Fibroblast of skin of right biceps (primary cell): ENCODE measurements at places on chromosomes 6 and 20.

DNA sequence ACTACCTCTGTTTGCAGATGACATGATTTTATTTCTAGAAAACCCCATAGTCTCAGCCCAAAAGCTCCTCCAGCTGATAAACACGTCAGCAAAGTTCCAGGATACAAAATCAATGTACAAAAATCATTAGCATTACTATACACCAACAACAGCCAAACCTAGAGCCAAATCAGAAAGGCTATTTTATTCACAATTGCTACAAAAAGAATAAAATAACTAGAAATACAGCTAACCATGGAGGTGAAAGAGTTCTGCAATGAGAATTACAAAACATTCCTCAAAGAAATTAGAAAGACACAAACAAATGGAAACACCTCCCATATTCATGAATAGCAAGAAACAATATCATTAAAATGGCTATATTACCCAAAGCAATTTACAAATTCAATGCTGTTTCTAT, 65.6 kb upstream of the HTR1E start:
- DNase-seq, result no peak

DNA sequence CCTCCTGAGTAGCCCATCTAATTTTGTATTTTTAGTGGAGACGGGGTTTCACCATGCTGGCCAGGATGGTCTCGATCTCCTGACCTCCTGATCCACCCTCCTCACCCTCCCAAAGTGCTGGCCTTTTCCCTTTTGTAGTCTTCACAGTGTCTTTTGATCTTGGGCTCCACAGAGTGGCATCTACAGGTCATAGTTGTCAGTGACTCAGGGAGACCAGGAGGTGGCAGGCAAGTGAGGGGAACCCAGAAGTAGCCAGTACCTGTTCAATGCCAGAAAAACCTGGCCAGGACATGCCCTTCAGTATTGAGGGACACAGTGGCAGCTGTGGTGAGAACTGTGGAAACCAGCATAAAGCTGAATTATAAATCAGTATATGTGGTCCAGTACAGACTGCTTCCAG, 19.6 kb downstream of the RPP21 start:
- DNase-seq, result no peak

DNA sequence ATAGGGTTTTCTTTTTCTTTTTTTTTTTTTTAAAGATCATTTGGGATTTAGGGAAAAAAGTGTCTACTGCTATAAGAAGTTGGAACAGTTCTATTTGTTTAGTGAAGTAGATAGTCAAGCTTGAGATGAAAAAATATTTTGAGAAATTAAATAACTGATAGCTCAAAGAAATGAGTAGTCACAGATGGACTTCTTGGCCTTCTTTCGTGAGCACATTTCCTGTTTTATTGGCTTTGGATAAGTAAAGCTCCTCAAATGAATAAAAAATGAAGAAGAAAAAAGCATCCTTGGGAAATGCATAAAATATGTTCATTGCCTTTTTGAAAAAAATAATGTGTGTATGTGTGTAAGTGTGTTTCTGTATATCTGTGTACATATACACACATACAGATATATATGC, 515.9 kb downstream of the GRIK2 start:
- DNase-seq, result no peak

DNA sequence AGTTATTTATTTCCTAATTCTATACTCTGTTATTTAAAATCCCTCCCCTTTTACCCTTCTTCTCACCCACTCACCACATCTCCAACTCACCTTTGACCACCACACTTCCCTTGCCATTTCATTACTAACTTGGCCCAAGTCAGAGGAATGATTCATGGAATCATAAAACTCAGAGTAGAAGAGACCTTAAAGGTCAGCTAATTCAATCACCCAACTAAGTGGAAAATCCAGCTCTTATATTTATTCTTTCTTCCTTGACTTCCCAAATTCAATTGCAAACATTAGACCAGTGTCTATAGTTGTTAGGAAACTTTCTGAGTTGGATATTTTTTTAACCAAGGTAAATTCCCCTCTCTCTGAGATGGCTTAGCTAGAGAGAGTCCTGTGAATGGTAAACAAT, 26.5 kb upstream of the HEY2 start:
- DNase-seq, result no peak

GRCh38 chr6:145772846-145773245, 37.5 kb upstream of the EPM2A start:
- no peak for DNase-seq

- peak; percentile 25 for DNase-seq
These were observed 33.2 kb downstream of the BFSP1 start for GRCh38 chr20:17497821-17498580.

DNA sequence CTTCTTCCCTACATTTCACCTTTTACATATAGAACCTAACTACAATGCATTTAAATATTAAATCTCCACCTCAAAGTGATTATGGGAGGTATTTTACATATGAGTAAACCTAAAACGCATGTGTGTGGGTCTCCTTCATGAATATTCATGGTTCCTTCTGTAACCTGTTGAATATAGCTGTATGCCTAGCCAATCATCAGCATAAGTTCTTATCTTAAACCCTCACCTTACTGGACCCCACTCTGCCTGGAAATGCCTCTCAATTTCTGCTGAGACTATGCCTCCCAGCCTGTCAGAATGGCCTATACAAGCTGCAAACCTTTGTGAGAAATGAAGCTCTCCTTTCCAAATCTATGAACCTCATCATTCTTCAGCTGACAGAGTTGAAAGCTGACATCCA, 21.3 kb downstream of the CEP85L start:
- DNase-seq, result no peak

DNA sequence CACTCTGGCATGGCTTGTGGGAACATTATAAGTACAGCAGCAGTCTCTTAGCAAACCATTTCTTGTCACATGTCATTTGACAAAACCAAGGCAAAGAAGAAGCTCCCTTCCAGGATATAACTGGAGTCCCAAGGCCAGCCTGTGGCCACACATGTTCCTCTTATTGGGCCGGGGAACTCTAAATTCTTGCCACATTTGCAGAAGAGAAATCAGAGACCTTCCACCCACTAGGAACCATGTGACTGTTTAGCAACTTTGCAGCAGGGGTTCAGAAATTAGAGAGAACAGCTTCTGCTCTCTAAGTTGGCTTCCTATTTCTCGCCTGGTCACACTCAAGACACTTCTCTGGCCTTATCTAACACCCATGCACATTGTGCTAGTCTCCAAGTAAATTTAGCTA, 20.4 kb upstream of the MEP1A start:
- no peak for DNase-seq

DNA sequence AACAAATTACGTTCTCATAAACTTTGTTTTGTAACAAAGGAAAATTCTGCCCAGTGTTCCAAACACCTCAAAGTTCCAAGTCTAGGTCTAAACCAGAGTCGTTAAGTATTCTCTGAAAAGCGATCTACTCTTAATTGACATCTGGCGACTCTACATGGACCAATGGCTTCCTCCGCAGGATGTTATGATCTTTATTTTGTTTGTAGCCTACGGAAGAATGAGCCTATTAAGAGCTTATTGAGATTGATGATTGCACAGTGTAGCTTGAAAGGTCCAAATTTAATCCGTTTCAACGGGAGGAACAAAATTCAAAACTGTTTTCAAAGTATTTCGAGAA, 61.1 kb downstream of the FAM217A start:
- DNase-seq, result peak; percentile 41

GRCh38 chr6:169573883-169574282, 127.9 kb downstream of the WDR27 start:
- peak; percentile 16 for DNase-seq

DNA sequence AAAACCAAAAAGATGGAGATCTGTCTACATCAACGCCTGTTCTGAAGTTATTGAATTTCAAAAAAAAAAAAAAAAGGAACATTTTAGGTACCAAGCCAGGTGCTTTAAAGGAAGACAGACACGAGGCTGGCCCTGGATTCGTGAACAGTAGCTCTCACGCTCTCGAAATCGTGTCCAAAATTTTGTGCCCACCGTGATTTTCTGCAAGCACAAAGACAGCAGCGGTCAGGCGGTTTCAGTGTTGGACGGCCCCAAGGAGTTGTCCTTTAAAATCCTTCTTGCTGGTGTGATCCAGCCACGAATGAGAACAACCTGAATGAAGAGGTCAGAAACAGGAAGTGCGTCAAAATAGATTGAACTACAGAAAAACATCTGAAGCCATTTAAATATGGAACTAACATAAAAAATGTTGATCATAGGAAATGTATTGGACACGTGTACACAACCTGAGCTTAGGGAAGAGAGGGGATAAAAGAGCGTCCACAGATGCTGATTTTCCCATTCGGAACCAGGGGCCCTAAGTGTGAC, 78.2 kb downstream of the THBS2 start:
- no peak for DNase-seq

- DNase-seq, result peak; percentile 22
These were observed 46.8 kb downstream of the RANBP9 start for GRCh38 chr6:13664703-13665352.

- DNase-seq, result no peak
These were observed 1.2 kb downstream of the SLC35B2 start for GRCh38 chr6:44255871-44256774.

DNA sequence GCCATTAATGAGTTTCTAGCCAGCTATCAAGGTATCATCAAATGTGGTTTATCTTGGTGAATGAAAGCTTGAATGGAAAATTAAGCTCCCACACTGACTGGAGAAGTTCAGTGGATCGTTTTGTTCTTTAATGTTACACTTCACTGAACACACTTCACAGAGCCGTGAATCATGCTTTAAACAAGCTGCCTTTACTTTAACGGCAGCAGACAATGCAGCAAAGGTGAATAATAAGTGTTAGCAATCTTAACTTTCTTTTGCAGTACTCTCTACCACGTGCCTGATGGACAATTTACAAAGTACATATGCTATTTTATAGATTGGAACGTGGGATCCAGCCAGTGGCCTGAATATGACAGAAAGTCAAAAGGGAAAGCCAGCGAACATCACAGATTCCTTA, 424.5 kb downstream of the GRIK2 start:
- no peak for DNase-seq

GRCh38 chr6:8578006-8578405, 142.7 kb upstream of the SLC35B3 start:
- no peak for DNase-seq

- peak; percentile 65 for DNase-seq
These were observed 54.6 kb downstream of the PPARD start for GRCh38 chr6:35396991-35397390.

GRCh38 chr6:107062691-107063090, 34.7 kb downstream of the MTRES1 start:
- DNase-seq, result no peak
